ENCODE measurements at places on chromosomes 5 and 9. TPM values are rescaled to one million over a fixed set of nuclear protein-coding genes. Genes with fewer than 3 reads are reported as not detected.

The CCIN gene
- 0.81 TPM for total RNA-seq

The IL9 gene
- total RNA-seq: not detected

The ZBED3 gene
- 3.1 TPM for total RNA-seq

The BRD3OS gene
- 43.7 TPM for total RNA-seq

The OR1L1 gene
- total RNA-seq: not detected
